ENCODE measurements at places on chromosomes 4 and X.

DNA sequence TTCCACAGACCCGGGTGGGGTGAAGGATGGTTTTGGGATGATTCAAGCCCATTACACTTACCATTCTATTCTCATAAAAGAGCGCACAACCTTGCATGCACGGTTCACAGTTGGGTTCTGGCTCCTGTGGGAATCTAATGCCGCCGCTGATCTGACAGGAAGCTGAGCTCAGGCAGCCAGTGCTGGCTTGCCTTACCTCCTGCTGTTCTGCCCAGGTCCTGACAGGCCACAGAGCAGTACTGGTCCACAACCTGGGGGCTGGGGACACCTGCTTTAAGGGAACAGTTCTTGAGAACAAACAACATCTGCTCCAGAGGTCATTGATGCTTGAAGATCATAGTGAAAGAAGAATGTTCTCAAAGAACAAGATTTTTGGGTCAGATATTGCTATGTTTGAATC lies 8.0 kb upstream of the HS3ST1 start:
- DNase-seq, result no peak

GRCh38 chr4:184481544-184481943 lies 7.2 kb upstream of the IRF2 start:
- no peak for DNase-seq

- DNase-seq, result peak; percentile 40
These were observed 34.1 kb upstream of the GAB1 start for GRCh38 chr4:143302536-143302935.

GRCh38 chr4:172042714-172043114 lies 229.5 kb downstream of the GALNTL6 start:
- DNase-seq, result no peak

- no peak for DNase-seq
These were observed 705.9 kb downstream of the RAB28 start for GRCh38 chr4:12778191-12778590.

GRCh38 chr4:97013711-97014110 lies 1129.6 kb downstream of the STPG2 start:
- peak; percentile 53 for DNase-seq

- no peak for DNase-seq
These were observed 187.3 kb downstream of the MAB21L2 start for GRCh38 chr4:150769248-150769647.

DNA sequence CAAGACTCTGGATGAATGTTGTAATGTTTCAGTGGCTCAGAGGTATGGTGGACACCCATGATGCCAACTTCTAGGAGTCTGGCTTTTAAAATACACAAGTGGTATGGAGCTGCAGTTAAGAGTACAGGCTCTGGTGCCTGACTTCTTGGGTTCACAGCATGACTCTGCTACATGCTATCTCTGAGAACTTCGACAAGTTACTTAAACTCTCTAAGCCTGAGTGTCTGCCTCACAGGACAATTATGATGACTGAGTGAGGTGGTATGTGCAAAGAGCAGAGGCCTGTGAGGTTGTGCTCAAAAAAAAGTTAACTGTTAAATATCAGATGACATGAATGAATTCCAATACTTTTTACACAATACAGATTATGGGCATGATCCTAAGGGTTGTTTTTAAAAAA lies 90.9 kb upstream of the SRD5A3 start:
- no peak for DNase-seq

DNA sequence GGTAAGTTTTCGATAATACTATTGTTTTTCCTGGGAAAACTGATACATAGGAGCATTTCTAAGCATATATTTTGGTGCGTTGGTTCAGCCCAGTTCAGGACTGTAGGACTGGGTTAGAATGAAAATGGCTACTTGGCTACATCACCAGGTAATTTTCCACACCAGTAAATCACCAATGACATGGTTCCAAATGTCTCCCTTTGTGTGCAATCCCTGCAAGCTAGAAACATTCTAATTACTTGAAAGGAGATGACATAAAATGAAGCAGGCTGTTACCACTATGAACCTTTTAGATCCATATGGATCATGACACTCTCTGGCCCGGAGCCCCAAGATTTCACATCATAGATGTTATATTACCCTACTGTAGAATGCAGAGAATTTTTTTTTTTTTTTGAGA lies 577.4 kb upstream of the FTHL17 start:
- DNase-seq, result no peak

GRCh38 chrX:29143356-29143755 lies 556.1 kb downstream of the IL1RAPL1 start:
- DNase-seq, result no peak

DNA sequence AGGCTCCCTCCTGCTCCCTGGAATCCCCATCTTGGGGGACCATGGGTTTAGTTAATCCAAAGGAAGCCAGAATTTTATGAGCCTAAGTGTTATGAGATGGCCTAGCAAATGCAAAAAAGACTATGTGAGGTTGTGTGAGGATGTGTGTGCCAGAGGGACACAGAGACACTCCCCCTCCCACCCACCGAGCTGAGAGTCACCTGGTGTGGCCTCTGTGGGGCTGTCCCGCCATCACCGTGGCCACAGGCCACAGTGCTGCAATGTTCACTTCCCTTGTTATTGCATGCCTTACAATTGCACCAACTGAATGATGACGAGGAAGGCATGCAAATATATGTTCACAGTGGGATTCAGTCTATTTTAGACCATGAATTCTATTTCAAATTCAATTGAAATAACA lies 601 bp upstream of the FGFBP2 start:
- DNase-seq, result no peak

DNA sequence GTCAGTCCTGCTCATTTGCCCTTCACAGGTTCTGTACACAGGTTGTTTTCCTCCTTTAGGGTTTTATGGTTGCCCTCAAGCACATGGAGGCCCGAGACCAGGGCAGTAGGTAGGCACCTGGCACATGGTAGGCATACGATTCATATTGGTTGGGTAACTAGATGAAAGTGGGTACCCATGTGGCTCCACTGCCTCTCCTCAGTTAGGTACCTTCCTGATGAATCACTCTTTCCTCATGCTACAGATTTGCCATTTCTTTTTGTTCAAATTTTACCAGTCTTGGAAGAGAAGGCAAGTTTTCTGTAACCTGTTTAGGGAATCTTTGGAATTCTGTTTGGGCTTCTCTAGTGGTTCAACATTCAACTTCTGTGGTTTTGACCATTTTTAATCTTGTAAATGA lies 121.3 kb downstream of the FHIP1A start:
- no peak for DNase-seq

- no peak for DNase-seq
These were observed 26.2 kb downstream of the MTM1 start for GRCh38 chrX:150594584-150594983.

GRCh38 chrX:140163371-140164159 lies 198.2 kb upstream of the CXorf66 start:
- no peak for DNase-seq

DNA sequence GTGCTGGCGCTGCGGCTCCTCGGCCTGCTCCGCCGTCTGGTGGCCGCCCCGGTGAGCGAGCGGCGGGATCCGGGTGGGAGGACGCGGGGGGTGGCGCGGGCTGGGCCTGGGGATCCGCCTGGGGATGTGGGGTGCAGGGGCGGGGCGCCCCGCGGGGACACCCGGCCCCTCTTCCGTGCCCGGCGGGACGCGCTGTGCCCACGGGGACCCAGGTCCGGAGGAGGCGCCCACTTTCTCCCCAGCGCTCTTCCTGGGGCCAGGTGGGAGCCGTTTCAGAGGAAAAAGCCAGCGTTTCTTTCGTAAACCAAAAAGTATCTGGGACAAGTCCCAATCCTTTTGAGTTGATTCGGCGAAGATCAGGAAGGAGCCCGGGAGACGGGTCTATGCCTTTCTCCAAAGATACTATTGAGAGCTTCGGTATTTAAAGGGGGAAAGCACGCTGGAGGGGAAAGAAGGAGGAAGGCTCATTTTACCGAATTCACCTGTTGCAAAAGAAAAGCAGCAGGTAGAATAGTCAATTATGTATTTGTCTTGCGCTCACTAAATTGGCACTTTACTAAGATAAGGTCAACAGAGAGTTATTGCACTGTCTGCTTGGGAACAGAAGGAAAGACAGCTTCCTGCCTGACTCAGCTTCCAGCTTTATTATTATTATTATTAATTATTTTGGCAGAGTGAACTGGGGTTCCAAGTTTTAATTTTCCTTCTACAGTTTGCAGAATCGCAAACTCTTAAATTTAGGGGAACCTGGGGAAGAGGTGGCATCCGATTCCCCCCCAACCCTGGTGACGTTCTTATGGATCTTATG lies 81.5 kb upstream of the CD99 start:
- DNase-seq, result no peak

DNA sequence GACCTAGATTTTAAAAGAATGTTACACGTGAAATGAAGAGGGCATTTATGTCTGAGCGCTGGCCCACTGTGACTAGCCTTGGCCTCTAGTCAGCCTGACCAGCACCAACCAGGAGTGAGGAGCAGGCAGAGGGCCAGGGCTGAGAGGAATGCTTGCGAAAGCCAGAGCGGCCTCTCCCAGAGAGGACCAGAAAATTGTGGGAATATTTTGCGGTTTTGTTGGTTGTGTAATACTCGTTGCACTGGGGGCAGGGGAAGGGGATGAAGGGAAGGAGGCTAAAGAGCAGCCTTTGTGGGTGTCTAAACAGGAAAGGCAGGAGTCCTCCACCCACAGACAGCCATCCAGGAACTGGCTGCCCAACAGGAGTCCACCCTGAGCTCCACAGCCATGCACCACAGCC lies 3.8 kb downstream of the GABRE start:
- DNase-seq, result no peak

DNA sequence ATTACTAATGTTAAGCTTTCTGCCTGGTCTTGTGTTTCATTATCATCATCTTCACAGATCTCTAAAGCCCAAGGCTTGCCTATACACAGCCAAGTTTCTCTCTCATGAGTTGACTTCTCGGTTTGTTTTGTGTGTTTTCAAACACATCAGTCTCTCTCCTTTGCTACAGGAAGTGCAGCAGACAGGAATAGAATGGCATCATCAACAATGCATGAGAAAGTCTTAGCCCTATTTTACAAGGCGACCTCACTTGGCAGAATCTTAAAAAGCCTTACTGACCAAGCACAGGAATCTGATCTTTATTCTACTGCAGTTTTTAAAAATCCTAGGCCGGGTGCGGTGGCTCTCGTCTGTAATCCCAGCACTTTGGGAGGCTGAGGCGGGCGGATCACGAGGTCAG lies 36.8 kb downstream of the CC2D2A start:
- no peak for DNase-seq

DNA sequence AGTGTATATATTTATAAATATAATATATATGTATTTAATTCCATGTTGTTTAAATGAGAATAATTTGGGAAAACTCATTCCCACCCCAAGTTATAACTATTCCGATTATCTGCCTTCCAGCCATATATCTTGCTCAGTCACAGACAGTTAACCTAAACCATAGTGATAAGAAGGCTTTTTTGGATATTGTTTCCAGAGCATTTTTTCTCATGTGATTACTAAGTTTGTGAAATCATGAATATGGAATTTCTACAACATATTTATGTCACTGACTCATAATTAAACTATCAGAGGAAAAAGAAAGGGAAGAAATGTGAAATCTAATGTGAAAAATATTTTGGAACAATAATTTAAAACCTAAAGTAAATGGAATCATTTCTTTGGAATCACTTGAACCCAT lies 1163.5 kb upstream of the PABPC4L start:
- no peak for DNase-seq

DNA sequence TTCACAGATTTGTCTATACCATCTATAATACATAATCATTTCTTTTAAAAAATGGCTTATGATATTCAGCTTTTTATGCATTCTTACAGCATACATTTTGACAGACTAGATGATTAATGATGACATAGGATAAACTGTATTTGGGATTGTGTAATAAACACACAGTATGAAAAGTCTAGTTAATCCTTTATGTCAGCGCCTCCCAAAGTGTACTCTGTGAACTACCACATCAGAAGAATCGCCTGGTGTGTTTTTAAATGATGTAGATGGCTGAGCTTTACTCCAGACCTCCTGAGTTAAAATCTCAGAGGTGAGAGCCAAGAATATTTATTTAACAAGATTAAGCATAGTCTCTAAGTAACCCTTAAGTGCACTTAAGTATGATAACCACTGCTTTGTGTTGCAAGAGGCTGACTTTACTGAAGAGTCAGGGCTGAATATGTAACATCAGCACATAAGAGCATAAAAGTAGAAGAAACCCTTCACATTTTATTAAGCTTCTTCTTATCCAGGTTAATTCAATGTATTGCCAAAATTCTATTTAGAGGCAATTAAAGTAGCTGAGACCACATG lies 104.2 kb downstream of the ANK2 start:
- DNase-seq, result no peak

GRCh38 chrX:40952855-40953254 lies 132.4 kb upstream of the USP9X start:
- no peak for DNase-seq

DNA sequence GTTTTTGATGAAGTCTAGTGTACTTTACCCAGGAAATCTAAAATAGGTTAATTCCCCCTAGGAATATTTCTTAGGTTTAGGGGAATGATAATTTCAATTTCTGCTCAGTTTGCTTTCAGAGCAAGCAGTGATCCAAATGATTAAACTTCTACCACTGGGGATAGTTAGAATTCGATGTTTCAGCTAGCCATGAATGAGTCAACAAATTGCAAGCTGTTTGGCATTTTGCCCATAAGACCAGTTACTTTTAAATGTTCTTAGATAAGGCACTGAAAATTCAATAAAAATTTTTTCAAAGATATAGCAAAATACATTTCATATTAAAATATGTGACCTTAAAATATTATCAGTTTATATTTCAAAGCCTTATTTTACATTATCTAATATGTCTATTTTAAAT lies 993.6 kb downstream of the ARAP2 start:
- DNase-seq, result no peak

DNA sequence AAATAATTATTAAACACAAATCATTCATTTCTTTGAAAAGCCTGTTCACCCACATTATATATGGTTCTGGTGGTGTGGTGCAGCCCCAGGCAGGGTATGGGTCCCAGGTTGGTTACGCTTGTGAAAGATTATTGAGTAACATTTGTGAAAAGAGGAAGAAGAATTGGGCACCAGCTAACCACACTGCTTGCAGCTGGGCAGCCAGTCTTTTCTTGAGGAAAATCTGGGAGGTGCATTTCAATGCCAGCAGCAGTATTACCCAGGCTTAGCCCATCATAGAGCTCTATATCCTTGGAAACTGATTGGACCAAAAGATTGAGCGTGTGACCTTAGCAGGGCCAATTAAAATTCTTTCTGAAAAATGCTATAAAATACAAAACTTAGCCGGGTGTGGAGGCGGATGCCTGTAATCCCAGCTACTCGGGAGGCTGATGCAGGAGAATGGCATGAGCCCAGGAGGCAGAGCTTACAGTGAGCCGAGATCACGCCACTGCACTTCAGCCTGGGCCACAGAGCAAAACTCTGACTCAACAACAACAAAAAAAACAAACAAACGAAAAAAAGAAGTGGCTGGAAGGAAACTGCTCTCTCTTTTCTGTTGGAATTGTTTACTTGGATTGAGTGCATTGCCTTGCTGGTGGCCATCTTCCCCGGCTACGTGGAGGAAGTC lies 9.7 kb upstream of the PLAC8 start:
- DNase-seq, result no peak

GRCh38 chr4:66357316-66357715 lies 687.0 kb upstream of the EPHA5 start:
- no peak for DNase-seq

GRCh38 chr4:135186002-135186401 lies 984.4 kb upstream of the PABPC4L start:
- no peak for DNase-seq

Measured in renal pelvis (tissue), 12 donors.